Stimulated activated effector memory CD8-positive, alpha-beta T cell treated with anti-CD3 and anti-CD28 coated beads, Interleukin-12 subunit alpha, Interleukin-12 subunit beta, amount 100 ng/mL, for 72 hours (primary cell): ENCODE measurements at places on chromosomes 6 and 20.

- DNase-seq = no peak
Measured at GRCh38 chr6:132021552-132022375, 70.6 kb upstream of the CCN2 start.

- no peak for DNase-seq
Measured at GRCh38 chr6:114467931-114468330, 125.1 kb upstream of the HS3ST5 start.

- no peak for DNase-seq
Measured at GRCh38 chr6:8930009-8930408, 494.7 kb upstream of the SLC35B3 start.

DNA sequence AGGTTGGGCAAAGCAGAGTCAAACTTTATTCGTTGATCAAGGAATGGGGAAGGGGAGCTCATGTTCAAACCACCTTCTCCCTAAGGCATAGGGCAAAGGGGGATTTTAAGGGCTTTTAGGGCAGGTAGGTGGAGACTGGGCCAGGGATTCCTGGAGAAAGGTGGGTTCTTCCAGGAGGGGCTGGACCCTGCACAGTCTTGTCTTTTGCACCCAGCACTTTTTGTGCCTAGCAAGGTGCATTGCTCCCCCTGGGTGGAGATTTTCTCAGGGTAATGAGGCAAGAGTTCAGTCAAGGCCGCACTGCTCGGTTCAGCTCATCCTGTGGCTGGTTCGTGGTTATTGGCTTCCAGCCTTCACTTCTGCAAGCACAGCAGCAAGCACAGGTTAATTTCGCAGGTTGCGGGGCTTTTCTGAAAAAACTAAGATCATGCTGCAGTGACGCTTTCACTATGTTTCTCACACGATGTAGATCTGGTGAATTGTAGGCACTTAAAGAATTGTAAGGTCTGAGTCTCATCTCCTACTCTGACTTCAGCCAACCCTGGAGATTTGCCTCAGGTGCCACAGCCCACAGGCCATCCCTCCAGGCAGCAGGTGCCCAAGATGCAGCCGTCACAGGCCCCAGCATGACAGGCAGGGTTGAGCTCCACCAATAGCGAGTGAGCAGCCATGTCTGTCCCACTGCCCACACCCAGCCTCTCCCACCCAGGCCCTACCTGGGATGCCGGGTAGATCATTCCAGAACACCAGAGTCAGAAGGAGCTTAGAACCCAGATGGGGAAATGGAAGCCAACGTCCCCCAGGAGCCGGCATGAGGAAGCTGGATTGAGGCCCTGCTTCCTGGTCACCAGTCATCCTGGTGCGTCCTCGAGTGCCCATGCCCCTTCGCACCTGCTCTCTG lies 37.1 kb downstream of the SUN5 start:
- peak; percentile 73 for DNase-seq
